CD4-positive, alpha-beta T cell treated with Interleukin-12 subunit alpha and Interleukin-12 subunit beta, for 1 hour (primary cell): ENCODE measurements at places on chromosomes 5 and 9.

GRCh38 chr9:30815585-30815984, 1568.9 kb upstream of the ACO1 start:
- DNase-seq: no peak

DNA sequence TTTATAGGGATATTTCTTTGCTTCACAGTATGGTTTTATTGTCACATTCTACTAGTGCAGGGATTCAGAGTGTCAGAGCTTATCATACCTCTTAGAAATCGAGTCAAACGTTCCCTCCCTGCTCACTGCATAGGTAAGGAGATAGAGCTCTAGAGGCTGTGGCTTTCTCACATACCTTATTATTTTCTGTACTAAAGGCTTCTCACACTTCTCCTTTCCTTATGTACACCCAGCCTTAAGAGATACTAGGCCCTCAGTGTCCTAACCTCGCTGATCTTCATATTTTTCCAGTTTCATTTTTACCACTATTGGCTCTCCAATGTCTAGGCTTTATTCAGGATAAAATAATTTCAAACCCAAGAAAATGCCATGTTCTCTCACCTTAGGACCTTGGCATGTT, 297.3 kb upstream of the RIOK2 start:
- DNase-seq: no peak

DNA sequence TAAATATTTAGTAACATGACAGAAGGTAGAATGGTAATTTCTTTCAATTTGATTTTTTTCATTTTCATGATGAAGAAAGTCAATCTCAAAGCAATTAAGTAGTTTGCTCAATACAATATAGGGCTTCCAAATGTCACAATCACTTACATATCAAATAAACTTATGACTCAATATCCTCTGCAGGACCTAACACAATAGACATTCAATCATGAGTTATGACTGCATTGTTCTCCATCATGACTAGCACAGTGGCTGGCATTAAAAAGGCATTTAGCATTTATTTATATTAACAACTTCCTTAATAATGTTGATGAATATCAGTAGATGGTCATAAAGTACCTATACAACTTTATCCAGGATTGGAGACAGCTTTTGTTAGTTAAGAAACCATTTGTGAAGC, 1499.6 kb downstream of the EFNA5 start:
- DNase-seq: no peak

- DNase-seq: no peak
These were observed 114.5 kb upstream of the SPRY4 start for GRCh38 chr5:142439207-142439860.

DNA sequence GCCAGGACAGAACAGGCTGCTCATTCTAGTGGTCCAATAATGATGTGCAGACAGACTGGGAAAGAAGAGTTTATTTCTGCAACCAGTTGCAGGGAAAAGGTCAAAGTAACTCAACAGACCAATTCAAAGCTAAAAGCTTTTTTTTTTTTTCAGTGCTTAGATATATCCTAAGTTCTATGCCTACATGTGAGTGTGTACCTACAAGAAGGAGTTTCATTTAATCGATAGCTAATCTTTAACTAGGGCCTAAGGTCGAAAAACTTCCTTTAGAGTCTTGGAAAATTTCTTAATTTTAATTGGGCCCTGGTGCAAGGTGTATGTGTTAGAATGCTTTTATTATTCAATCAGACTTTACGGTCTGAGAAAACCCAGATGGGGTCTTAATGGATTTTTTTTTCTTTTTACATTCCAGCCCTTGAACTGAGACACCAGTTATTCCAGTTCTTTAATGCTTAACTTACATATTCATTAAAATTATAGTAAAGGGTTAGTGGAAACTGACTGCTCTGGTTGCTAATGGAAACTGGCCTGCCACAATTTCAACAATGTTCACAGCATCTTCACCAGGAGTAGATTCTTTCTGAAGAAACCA, 365.3 kb downstream of the MTRR start:
- no peak for DNase-seq

GRCh38 chr9:14515049-14515448, 178.2 kb downstream of the ZDHHC21 start:
- DNase-seq: no peak

- DNase-seq: no peak
These were observed 42.2 kb downstream of the C9orf153 start for GRCh38 chr9:86217076-86217755.

GRCh38 chr5:150254363-150254762, 35.2 kb downstream of the CAMK2A start:
- DNase-seq: no peak

GRCh38 chr5:53276825-53277224, 167.3 kb upstream of the MOCS2 start:
- no peak for DNase-seq

DNA sequence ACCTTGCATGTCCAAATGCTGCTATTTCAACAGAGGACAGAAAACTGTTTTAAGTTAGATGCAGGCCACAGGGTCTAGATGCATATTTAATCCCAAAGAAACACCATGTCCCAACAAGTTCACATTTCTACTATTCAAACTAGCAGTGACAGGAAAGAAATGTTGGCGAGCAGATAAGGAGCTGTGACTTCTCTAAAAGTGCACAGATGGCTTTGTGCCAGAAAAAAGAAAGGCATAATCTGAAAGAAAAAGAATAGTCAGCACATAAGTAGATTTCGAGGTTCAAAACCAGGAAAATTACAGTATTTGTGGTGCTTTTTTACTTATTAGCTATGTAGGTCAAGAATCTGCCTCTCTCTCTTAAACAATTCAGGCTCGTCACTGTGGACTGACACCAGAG, 178.3 kb downstream of the DNAH5 start:
- no peak for DNase-seq

DNA sequence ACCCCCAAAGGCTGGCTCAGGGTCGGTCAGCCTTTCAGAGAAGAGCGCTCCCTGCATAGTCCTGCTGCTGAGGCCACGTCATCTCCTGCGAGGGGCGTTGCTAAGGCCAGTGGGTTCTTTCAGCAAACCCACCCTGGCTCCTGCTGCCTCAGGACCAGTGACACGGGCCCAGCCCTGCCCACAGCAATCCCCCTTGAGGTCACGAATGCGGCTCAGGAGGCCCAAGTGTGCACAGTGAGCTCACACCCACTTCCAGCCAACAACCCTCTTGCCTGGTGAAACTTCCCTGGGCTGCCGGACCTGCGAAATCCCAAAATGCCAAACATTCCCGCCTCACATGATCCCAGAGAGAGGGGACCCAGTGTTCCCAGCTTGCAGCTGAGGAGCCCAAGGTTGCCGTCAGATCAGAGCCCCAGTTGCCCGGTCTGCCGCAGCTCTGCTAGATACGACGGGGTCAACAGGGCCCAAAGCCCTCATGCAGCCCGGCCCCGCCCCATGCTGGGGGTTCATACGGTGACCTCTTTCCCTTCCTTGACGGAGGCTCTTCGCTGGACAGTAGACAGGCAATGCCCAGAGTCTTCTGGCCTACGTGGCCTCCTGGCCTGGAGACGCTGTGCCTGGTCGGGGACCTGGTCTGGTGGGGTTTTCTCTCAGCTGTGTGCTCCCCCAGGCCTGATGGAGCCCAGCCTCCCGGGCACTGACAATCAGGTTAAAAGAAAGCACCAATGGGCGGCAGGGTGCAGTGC, 116.4 kb upstream of the COL5A1 start:
- no peak for DNase-seq

DNA sequence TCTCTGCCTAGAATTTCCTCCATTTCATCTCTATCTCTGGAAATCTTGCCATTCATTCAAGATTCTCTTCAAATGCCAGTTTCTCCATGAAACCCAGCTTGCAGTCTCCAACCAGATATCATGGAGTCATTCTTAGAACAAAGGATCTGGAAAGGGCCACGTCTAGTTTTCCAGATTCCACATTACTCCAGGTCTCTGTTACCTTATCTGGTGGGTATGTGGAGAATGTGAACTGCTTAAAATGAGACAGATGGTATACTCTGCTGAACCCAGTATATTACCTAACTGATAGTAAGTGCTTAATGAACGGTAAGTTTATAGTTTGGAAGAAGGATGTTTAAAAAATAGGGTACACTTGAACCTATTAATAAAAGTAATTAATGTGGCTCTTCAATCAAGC, 52.3 kb upstream of the ZSWIM6 start:
- DNase-seq: no peak

- DNase-seq: no peak
These were observed 419.3 kb downstream of the ACTL7B start for GRCh38 chr9:108436448-108436847.

GRCh38 chr5:14226992-14227391, 83.8 kb downstream of the TRIO start:
- no peak for DNase-seq

DNA sequence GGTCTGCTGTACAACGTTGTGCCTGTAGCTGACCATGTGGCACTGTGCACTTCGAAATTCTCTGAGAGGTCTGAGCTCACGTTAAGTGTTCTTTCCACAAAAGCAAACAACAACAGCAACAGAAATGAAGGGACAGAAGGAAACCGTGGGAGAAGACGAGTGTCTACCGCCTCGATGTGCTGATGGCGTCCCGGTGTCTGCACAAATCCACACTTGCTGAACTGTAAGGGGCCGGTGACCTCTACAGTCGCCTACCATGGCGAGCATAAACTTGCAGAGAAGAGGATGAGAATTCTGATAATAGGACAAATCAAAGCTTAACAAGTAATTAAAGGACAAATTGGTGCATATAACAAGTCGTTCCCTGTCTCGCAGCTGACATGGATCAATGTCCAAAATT, 114.0 kb downstream of the ADAMTS2 start:
- DNase-seq: no peak

DNA sequence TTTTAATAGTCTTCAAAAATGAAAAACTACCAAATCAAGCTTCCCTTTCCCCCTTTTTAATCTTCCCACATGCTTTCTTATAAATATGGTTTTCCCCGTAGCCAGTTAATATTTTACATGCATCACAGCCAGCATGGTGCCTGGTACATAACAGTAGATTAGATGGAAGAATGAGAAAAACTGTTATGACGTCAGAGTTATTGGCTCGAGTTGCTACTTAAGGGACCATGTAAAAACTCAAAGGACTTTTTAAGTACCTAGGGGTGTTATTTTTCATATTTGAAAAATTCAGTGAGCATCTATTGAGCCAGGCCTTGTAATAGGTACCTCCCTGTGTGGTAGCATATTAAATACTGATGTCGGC, 176.4 kb downstream of the SMARCA2 start:
- DNase-seq: no peak

- no peak for DNase-seq
These were observed 394.2 kb downstream of the AGTPBP1 start for GRCh38 chr9:85347541-85347940.

DNA sequence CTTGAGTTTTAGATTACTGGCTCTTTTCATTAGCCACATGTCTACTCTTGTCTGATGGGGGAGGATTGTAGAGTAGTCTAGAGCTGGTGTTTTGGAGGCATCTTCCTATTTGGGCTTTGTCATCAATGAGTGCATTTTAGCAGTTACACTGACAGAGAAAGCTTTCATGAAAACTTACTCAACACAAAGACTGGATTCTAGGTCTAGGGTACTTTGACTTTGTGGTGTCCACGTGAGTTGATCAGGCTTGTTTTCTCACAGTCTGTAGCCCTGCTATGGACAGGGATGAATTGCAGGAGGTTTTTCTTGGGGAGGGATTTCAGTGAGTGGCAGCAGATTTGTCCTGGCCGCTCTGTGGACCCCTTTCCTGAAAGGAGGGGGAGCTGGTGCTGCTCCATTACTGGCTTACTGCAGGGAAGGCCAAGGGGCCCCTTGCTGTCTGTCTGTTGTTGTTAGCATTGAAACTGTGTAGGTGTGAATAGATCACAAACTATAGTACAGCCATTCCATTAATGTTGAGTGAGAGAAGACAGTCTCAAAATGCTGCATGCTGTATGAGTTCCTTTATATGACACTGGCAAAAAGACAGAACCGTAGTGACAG, 6.6 kb downstream of the TRIO start:
- DNase-seq: no peak

GRCh38 chr9:128787659-128788058, 606 bp downstream of the TBC1D13 start:
- DNase-seq: no peak

- DNase-seq: no peak
These were observed 20.9 kb upstream of the LURAP1L start for GRCh38 chr9:12753931-12754330.

DNA sequence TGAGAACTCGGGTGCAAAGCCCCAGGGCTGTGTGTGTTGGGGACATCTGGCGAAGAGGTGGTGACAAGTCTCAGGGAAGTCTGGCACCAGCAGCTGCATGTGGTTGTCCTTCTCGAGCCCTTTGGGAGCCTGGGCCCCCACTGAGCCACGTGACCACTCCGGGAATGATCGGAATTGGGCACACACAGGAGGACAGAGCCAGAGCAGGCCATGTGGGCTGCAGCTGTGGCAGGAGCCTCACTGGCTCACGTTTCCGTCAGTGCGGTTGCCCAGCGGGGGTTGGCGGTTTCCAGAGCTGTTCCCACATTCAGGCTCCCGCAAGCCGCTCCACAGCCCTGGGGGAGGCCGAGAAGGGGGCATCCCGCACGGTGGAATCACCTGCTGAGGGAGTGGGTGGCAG, 6.8 kb upstream of the CEL start:
- DNase-seq: no peak

DNA sequence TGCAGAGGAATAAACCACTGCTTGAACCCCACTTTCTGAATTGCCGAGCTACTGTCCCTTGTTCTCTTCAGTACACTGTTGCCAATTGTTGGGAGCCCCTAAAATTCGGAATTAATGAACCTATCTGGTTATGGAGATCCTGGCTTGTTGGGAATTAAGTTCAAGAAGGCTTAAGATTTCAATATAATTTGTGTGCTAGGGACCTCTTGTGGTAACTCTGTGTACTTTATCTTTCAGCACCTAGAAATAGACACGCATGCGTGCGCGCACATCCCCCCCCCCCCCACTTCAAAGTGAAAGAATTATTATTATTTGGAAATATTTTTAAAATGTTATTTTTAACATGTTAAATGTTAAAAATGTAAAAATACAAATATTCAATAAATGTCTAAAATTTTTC, 53.3 kb upstream of the FAM169A start:
- peak; percentile 52 for DNase-seq

- no peak for DNase-seq
These were observed 120.2 kb downstream of the SSBP2 start for GRCh38 chr5:81630684-81631083.

GRCh38 chr9:89774858-89775370, 170.1 kb downstream of the GADD45G start:
- no peak for DNase-seq

DNA sequence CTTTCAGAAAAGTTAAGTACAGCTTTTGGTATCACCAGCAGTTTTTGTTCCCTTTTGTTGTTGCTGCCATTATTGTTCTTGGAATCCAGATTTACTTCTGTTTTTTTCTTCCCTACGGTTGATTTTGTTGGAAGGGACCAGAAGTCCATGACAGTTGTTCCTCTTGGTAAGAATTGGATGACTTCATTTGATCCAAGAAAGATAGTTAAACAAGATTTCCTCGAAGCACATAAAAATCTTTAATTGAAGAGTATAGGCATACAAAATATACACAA, 65.4 kb downstream of the CDC42SE2 start:
- DNase-seq: no peak

GRCh38 chr9:12095931-12096330, 597.3 kb upstream of the TYRP1 start:
- no peak for DNase-seq
